ENCODE measurements at places on chromosomes 16 and 17. TPM values are rescaled to one million over a fixed set of nuclear protein-coding genes. Genes with fewer than 3 reads are reported as not detected.

DNA sequence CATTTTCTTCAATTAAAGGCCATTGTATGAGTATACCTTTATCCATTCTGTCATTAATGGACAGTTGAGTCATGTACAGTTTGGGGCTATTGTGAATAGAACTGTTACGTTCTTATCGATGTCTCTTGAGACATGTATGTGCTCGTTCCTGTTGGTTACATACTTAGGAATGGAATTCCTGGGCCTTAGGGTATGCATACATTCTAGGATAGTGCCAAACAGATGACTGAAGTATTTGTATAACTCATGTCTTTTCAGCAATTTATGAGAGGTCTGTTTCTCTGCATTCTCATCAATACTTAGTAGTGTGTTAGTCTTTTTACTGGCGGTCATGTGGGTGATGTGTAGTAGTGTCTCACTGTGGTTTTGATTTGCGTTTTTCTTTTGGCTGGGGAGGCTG, 81.2 kb downstream of the USP22 start:
- H3K4me1 ChIP-seq, result no peaks in the 10 kb centered on the region
- no peak overlapping the region for H3K27ac ChIP-seq
- no peak for DNase-seq
- no peaks in the 10 kb centered on the region for H3K36me3 ChIP-seq
- H3K4me3 ChIP-seq, result no peak overlapping the region
- no peaks in the 10 kb centered on the region for H3K27me3 ChIP-seq

DNA sequence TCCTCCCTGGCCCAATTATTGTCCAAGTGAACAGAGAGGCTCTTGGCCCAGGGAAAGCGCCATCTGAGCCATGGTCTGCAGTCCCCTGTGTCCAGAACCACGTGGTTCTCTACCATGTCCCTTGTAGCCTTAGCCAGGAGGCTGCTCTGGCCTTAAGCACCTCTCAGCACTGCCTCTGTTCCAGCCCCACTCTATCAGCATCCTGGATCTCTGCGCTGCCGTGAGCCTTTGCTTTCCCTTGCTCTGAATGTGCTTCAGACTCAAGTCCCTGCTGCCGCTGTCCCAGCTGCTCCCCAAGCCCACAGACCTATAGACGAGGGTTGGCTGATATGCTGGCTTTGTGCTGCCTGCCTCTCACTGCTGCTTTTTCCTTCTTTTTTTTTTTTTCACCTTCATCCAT, 33.9 kb downstream of the CYB561 start:
- DNase-seq, result no peak
- no peaks in the 10 kb centered on the region for H3K36me3 ChIP-seq
- no peaks in the 10 kb centered on the region for H3K27me3 ChIP-seq
- H3K4me1 ChIP-seq, result no peaks in the 10 kb centered on the region

ARL2BP gene
- 13.4 TPM for polyA plus RNA-seq

GRCh38 chr17:44584443-44584842, 27.2 kb downstream of the FZD2 start:
- peaks cover 2% of the 10 kb centered on the region for H3K27me3 ChIP-seq
- no peak overlapping the region for H3K27ac ChIP-seq
- no peak overlapping the region for H3K4me3 ChIP-seq
- H3K4me1 ChIP-seq, result no peaks in the 10 kb centered on the region

DNA sequence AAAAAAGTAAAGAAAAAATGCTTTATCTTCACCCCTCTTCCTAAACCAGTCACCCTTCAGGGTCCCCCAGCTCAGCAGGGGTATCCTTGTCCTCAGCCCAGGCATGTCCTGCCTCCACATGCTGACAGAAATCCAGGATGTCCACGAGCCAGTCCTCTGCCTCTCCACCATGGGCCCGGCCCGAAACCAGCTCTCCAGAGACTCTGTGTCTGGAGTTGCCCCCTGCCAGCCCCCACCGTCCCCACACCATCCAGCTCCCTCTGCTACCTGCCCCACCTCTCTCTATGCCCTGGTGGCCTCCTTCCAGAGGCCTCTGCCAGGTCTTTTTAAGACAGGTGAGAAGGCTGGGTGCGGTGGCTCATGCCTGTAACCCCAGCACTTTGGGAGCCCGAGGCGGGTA, 66.4 kb upstream of the PLCG2 start:
- DNase-seq, result no peak
- H3K27ac ChIP-seq, result no peak overlapping the region
- no peak overlapping the region for H3K4me3 ChIP-seq
- peaks cover 4% of the 10 kb centered on the region for H3K36me3 ChIP-seq

GRCh38 chr16:1792836-1793577, 498 bp downstream of the IGFALS start:
- peak overlapping the region; percentile 76 for H3K27ac ChIP-seq
- H3K36me3 ChIP-seq, result no peaks in the 10 kb centered on the region
- no peak for DNase-seq

DNA sequence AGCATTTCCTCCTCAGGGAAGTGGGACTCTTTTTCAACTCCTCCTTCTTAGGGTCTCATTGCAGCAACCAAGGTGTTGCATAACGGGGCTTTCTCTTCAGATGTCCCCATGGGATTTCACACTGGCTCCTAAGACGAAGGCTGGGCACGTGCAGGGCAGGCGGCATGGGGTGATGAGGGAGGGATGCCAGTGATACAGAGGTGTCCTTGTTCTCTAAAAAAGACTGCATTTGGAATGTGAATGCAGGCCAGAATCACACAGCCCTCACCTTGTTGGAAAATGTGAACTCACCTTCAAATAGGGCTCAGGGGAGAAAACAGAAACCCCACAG, 105.6 kb downstream of the XYLT1 start:
- no peaks in the 10 kb centered on the region for H3K4me1 ChIP-seq
- no peak overlapping the region for H3K27ac ChIP-seq
- H3K27me3 ChIP-seq, result no peaks in the 10 kb centered on the region
- no peaks in the 10 kb centered on the region for H3K36me3 ChIP-seq
- no peak overlapping the region for H3K4me3 ChIP-seq
- DNase-seq, result no peak

ZSCAN10 gene
- not detected for polyA plus RNA-seq

DNA sequence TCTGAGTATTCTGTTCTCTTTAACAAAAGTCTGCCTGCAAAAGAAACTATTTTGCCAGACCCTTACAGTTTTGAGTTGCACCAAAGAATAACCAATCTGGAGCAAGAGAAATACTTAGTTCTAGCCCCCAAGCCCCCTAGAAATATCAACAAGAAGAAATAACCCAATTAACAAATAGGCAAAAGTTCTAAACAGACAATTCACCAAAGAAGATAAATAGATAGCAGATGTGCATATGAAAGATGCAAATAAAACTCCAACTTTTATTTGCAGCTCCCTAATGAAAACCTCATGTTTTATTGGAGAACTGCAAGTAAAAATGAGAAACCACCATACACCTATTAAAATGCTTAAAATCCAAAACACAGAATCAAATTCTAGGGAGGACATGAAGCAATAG, 1308.0 kb downstream of the CDH11 start:
- no peaks in the 10 kb centered on the region for H3K4me1 ChIP-seq
- no peak for DNase-seq
- H3K4me3 ChIP-seq, result no peak overlapping the region
- H3K36me3 ChIP-seq, result no peaks in the 10 kb centered on the region

GRCh38 chr16:4602331-4602730, 12.4 kb downstream of the UBALD1 start:
- H3K36me3 ChIP-seq, result no peaks in the 10 kb centered on the region
- no peaks in the 10 kb centered on the region for H3K27me3 ChIP-seq
- H3K27ac ChIP-seq, result no peak overlapping the region
- no peaks in the 10 kb centered on the region for H3K4me1 ChIP-seq
- H3K4me3 ChIP-seq, result no peak overlapping the region
- DNase-seq, result no peak

DNA sequence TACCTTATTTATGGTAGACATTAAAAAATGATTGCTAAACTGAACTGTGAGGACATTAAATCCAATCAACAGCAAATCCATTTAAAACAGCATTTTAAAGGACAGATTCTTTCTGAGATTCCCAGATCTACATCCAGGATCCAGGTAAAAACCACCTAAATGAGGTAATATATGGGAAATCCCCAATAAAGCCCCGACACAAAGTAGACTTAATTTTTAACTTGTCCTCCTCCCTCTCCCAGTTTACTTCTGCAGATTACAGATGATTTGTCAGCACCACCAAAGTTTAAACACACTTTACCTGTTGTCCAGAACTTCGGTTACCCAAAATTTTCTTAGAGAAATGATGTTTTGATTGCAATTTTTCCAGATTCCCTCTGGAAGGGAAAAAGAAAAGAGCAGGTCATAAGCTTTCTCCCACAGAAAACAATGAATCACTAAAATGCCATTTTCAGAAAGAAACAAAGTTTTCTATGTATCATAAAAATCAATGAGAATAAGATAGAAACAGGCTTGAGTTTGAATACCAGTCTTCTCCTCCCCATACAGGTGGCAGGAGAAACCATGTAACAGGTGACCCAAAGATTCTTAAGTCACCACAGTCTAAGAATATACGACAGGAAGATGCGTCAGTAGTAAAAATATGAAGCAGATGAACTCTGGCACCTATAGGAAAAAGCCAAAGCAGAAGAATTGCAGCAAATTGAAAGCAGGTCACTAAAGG, 22.8 kb downstream of the GJC1 start:
- no peaks in the 10 kb centered on the region for H3K4me1 ChIP-seq
- H3K27me3 ChIP-seq, result no peaks in the 10 kb centered on the region
- no peak overlapping the region for H3K4me3 ChIP-seq
- no peaks in the 10 kb centered on the region for H3K36me3 ChIP-seq

PRR29 gene
- 0.02 TPM for polyA plus RNA-seq

NDUFAF8 gene
- polyA plus RNA-seq, result 19.3 TPM

DNA sequence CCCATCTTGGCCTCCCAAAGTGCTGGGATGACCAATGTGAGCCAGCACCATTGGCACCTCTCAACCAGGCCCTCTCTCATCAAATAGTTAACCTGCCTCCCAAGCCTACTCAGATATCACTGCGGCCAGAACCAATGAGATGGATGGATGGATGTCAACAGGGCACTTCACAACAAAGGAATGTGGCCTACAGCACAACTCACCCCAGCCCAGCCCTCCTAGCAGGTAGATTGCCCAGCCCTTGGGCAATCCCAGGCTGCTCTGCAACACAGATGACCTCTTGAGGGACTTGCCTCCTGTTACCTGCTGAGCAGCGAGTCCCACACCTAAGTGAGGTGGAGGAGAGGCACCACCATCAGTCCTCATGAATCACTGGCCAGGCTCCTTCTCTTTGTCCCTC, 22.6 kb upstream of the KIFC3 start:
- no peak overlapping the region for H3K4me3 ChIP-seq
- H3K4me1 ChIP-seq, result peaks cover 46% of the 10 kb centered on the region
- DNase-seq, result no peak
- H3K36me3 ChIP-seq, result no peaks in the 10 kb centered on the region
- H3K27ac ChIP-seq, result no peak overlapping the region

GRCh38 chr16:24944206-24944605, 71.0 kb downstream of the ARHGAP17 start:
- H3K4me1 ChIP-seq, result no peaks in the 10 kb centered on the region
- H3K27ac ChIP-seq, result no peak overlapping the region
- H3K4me3 ChIP-seq, result no peak overlapping the region
- H3K27me3 ChIP-seq, result no peaks in the 10 kb centered on the region
